ENCODE measurements at places on chromosomes 11 and 22.

GRCh38 chr11:74677131-74677530 is 54.1 kb downstream of the CHRDL2 start:
- no peak for DNase-seq

DNA sequence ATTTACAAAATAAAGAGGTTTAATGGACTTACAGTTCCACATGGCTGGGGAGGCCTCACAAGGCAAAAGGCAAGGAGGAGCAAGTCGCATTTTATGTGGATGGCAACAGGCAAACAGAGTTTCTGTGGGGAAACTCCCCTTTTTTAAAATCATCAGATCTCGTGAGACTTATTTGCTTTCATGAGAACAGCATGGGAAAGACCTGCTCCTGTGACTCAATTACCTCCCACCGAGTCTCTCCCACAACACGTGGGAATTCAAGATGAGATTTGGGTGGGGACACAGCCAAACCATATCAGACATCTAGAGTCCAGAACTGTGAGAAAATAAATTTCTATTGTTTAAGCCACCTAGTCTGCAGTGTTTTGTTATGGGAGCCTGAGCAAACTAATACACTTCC is 80.8 kb downstream of the ME3 start:
- no peak for DNase-seq

- DNase-seq, result no peak
Measured at GRCh38 chr11:13666708-13667107, 1.8 kb upstream of the FAR1 start.

GRCh38 chr22:33381531-33382406 is 323.6 kb upstream of the SYN3 start:
- DNase-seq, result no peak

DNA sequence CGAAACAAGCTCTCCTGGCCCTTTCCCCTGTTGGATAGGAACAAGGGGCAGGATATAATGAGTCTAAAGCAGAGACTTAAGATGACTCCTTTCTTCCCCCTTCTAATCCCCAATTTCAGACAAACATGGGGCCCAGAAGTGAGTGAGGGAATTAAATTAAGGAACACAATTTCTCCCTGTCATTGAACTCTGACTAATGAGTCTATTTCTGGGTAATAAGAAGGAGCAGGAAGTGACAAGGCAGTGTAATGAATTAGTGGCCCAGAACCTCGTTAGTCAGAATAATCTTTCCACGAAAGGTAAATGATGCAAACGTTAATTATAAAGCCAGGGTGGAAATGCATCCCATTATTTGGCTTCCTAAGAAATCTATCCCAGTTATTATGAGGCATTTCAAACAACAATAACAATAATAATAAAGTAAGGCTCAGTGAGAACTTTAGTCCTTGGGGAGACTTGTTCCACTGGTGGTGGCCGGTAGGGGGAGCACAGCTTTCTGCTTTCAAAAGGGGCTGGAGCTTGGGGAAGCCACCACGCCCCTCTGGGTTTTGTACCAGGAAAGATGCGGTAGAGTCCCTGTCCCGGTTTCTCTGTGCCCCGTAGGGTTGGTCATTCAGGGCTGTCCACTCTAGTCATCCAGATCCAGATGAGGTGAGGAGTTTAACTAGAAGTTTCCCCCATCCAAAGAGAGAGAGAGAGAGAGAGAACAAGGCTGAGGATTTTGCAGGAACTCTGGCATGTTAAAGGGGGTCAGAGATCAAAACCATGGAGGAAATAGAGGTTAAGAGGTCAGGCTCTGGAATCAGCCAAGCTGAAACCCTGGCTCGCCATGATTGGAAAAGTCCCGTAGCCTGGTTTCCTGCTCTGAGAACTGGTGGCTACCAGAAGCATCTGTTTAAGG is 298.3 kb downstream of the NTM start:
- DNase-seq, result no peak
